ENCODE measurements at places on chromosomes 1 and 21. TPM values are rescaled to one million over a fixed set of nuclear protein-coding genes. Genes with fewer than 3 reads are reported as not detected.

- DNase-seq, result no peak
Observed at GRCh38 chr1:215228193-215228592, 145.7 kb downstream of the KCNK2 start.

- no peak for DNase-seq
Observed at GRCh38 chr1:151243683-151244216, 10.8 kb upstream of the PSMD4 start.

DNA sequence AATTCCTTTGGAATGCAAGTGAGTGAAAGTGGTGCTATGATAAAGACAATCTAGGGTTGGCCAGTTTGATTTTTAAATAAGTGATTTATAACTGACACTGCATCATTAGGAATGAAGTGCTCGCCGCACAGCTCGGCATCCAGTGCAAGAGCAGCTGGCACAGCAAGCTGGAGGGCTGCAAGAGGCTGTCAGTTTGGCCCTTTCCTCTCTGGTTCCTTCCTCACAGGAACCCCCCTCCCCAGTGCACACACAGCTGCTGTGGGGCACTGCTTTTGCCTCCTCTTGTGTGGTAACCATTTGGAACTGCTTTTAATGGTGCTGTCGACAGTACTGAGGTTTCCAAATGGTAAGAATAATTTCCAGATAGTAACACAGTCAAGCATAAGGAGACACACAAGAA, 10.4 kb upstream of the BCAR3 start:
- no peak for DNase-seq

- no peak for DNase-seq
Observed at GRCh38 chr1:182488803-182489202, 38.9 kb downstream of the RGSL1 start.

The COL6A2 gene
- 357 TPM for total RNA-seq

Measured in ureter (tissue), 1 donor.